Gastrocnemius medialis (tissue), 4 donors: ENCODE measurements at places on chromosomes 4 and X. TPM values are rescaled to one million over a fixed set of nuclear protein-coding genes. Genes with fewer than 3 reads are reported as not detected.

GRCh38 chr4:123291329-123291728 lies 105.3 kb upstream of the SPRY1 start:
- H3K27ac ChIP-seq: no peak overlapping the region
- H3K4me1 ChIP-seq: no peaks in the 10 kb centered on the region
- H3K4me3 ChIP-seq: no peak overlapping the region

The CHRDL1 gene
- 2.7 TPM for total RNA-seq

The MAGED4 gene
- not detected for total RNA-seq

GRCh38 chr4:173317004-173317403 lies 17.2 kb downstream of the HMGB2 start:
- peaks cover 6% of the 10 kb centered on the region for H3K4me1 ChIP-seq
- H3K27me3 ChIP-seq: no peaks in the 10 kb centered on the region
- no peak overlapping the region for H3K4me3 ChIP-seq

- no peak overlapping the region for H3K4me3 ChIP-seq
- no peaks in the 10 kb centered on the region for H3K27me3 ChIP-seq
- H3K4me1 ChIP-seq: no peaks in the 10 kb centered on the region
- DNase-seq: no peak
Observed at GRCh38 chr4:81804849-81805248, 333.1 kb upstream of the RASGEF1B start.

- H3K27me3 ChIP-seq: no peaks in the 10 kb centered on the region
- H3K4me3 ChIP-seq: no peak overlapping the region
- no peak for DNase-seq
- no peaks in the 10 kb centered on the region for H3K36me3 ChIP-seq
- H3K27ac ChIP-seq: no peak overlapping the region
Observed at GRCh38 chr4:115234405-115235093, 121.1 kb upstream of the NDST4 start.

DNA sequence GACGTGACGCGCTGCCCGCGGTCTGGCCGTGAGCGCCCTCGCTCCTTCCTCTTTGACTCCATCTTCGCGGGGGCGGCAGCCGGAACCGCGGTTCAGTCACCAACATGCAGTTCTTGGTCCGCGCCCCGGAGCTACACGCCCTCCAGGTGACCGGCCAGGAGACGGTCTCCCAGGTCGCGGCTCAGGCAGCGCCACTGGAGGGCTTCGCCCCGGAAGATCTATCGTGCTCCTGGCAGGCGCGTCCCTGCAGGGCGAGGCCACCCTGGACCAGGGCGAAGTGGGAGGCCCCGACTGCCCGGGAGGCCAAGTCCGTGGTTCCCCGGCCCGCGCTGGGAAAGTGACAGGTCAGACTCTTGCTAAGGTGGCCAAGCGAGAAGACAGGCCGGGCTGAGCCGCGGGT lies 2.9 kb downstream of the TRIML2 start:
- H3K27me3 ChIP-seq: no peaks in the 10 kb centered on the region
- no peak for DNase-seq
- no peak overlapping the region for H3K4me3 ChIP-seq
- H3K27ac ChIP-seq: no peak overlapping the region

DNA sequence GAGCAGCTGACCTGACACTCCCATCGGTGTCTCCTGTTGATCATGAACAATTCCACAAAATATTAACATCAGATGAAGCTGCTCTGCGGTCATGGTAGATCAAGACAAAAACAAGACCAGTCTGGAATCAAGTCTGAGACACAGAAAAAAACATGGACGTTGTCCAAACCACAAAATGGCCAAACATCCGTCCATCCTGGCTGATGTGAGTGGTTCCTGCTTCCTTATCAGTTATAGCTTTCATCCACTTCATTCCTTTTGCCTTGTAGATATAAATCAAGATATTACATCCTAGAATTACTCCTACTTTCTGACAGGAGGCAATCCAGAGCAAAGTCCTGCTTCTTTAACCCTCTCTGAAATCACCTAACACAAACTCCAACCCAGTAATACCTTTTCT lies 28.8 kb upstream of the PCSK1N start:
- no peak overlapping the region for H3K27ac ChIP-seq
- no peaks in the 10 kb centered on the region for H3K4me1 ChIP-seq
- H3K27me3 ChIP-seq: no peaks in the 10 kb centered on the region
- no peaks in the 10 kb centered on the region for H3K36me3 ChIP-seq

- no peak overlapping the region for H3K27ac ChIP-seq
- peaks cover 19% of the 10 kb centered on the region for H3K4me1 ChIP-seq
- no peak for DNase-seq
- H3K27me3 ChIP-seq: no peaks in the 10 kb centered on the region
- H3K4me3 ChIP-seq: no peak overlapping the region
Observed at GRCh38 chr4:82515705-82516104, 46.1 kb downstream of the TMEM150C start.

- no peaks in the 10 kb centered on the region for H3K4me1 ChIP-seq
- no peak overlapping the region for H3K27ac ChIP-seq
- no peak overlapping the region for H3K4me3 ChIP-seq
- H3K36me3 ChIP-seq: no peaks in the 10 kb centered on the region
Observed at GRCh38 chr4:47221721-47222120, 190.4 kb downstream of the GABRB1 start.

- DNase-seq: no peak
- no peak overlapping the region for H3K27ac ChIP-seq
- no peaks in the 10 kb centered on the region for H3K36me3 ChIP-seq
- no peak overlapping the region for H3K4me3 ChIP-seq
- H3K27me3 ChIP-seq: no peaks in the 10 kb centered on the region
Observed at GRCh38 chr4:20281453-20281852, 29.7 kb downstream of the SLIT2 start.

The RGN gene
- 2.6 TPM for total RNA-seq

- peaks cover 11% of the 10 kb centered on the region for H3K4me1 ChIP-seq
- H3K36me3 ChIP-seq: no peaks in the 10 kb centered on the region
- no peaks in the 10 kb centered on the region for H3K27me3 ChIP-seq
- no peak for DNase-seq
- H3K27ac ChIP-seq: no peak overlapping the region
Observed at GRCh38 chr4:168993714-168994510, 16.1 kb downstream of the CBR4 start.

GRCh38 chr4:141416219-141416618 lies 195.5 kb downstream of the ZNF330 start:
- no peak overlapping the region for H3K4me3 ChIP-seq
- no peaks in the 10 kb centered on the region for H3K4me1 ChIP-seq
- no peak for DNase-seq
- no peak overlapping the region for H3K27ac ChIP-seq

The ASB12 gene
- 11.4 TPM for total RNA-seq

DNA sequence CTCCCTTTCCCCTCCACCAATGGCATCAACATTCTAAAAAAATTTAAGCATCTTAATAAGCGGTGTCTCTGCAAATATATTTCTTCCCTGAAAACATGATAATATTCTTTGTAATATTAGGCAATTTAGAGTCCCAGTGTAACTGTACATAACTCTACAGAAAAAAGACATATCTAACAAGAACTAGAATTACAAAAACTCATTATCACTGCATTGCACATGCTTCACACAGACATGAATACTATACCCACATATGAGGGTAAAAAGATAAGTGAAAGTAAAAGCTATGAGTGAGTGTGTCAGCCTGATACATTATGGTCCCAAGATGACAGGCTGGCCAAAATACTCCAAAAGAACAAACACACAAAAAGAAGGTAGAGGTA lies 2.4 kb upstream of the FGB start:
- no peak overlapping the region for H3K27ac ChIP-seq
- H3K4me1 ChIP-seq: no peaks in the 10 kb centered on the region
- no peaks in the 10 kb centered on the region for H3K36me3 ChIP-seq
- no peak overlapping the region for H3K4me3 ChIP-seq
- no peak for DNase-seq
- no peaks in the 10 kb centered on the region for H3K27me3 ChIP-seq

DNA sequence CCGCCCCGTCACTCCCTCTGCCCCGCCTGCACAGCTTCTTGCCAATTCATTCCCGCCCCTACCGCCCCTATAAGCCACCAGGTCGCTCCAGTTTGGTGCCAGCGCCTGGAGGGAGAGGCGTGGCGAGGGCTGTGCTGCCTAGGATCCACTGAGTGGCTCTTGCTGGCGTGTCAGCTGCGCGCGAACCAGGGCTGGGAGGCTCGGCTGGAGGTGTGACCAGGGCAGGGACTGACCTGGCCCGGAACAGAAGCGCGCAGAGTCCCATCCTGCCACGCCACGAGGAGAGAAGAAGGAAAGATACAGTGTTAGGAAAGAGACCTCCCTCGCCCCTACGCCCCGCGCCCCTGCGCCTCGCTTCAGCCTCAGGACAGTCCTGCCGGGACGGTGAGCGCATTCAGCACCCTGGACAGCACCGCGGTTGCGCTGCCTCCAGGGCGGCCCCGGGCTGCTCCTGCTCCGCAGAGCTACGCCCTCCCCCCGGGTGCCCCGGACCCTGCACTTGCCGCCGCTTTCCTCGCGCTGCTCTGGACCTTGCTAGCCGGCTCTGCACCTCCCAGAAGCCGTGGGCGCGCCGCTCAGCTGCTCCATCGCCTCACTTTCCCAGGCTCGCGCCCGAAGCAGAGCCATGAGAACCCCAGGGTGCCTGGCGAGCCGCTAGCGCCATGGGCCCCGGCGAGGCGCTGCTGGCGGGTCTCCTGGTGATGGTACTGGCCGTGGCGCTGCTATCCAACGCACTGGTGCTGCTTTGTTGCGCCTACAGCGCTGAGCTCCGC lies at the start of gene GPR78:
TSS of gene GPR78 (plus strand) at position 72 of the 773 bp plus-strand sequence. CDS start at position 663, 591 bp downstream.
- H3K36me3 ChIP-seq: no peaks in the 10 kb centered on the region
- H3K27me3 ChIP-seq: peaks cover 35% of the 10 kb centered on the region
- no peak within 1 kb of the TSS for H3K27ac ChIP-seq
- H3K4me3 ChIP-seq: no peak within 1 kb of the TSS
- DNase-seq: no peak

GRCh38 chrX:80014141-80014940 lies at the start of gene TBX22:
Gene TBX22, plus strand, starts transcription at chrX:80014753. Its CDS starts 7,517 bp downstream, at chrX:80022270.
- no peak within 1 kb of the TSS for H3K27ac ChIP-seq
- H3K4me1 ChIP-seq: no peaks in the 10 kb centered on the region
- no peak for DNase-seq
- no peaks in the 10 kb centered on the region for H3K27me3 ChIP-seq

DNA sequence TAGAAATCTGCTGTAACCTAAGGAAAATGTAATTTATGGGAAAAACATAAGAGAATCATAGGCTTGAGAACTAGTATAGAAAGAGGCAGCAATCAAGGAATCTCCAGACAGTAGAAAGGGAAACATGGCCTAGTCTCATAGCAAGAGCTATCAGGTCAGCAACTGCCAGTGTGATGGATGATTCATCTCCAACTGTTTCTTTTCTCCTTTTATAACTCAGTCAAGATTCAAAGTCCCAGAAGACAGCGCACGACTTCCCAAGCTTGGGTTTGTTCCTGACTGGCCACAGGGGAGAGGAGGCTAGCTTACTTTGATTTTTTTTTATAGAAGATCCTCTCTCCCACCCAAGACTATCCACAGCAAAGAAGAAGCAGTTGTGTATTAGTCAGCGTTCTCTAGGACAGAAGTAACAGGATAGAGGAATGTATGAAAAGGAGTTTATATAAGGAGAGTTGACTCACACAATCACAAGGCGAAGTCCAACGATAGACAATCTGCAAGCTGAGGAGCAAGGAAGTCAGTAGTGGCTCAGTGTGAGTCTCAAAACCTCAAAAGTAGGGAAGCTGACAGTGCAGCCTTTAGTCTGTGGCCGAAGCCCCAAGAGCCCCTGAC lies 181.5 kb downstream of the GC start:
- H3K27me3 ChIP-seq: no peaks in the 10 kb centered on the region
- DNase-seq: no peak

The BMPR1B gene
- 1.3 TPM for total RNA-seq
